ENCODE measurements at places on chromosomes 7 and 10.

DNA sequence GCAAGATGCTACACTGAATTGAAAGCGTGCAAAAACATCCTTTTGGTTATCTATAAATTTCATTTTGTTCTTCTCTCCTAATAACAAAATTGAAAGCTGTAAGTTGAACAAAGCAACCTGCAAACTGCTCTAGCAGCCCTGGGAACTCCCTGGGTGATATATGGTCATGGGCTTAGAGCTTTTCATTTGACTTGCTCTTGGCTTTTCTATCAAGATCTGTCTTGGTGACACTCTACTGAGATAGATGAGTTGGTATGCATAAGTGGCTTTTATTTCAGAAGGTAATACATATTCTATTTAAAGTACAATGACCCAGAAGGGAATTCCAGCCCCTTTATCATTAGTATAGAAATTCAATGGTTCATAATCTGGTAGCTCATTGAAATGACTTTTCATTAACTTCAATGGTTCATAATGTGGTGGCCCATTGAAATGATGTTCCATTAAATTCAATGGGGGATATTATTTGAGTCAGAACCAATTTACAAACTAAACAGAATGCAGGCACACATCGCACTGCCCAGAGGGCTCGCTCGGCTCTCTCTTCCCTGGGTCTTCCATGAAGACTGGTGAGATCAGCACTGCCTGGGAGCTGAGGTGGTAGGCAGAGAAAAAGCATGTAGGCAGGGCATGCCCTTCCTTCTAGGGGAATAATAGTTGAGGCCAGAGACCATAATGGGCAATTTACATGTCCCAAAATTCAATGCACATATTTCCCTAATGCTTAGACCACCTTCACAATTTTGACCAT, 10.1 kb upstream of the KCNMA1 start:
- H3K4me1 ChIP-seq, result no peaks in the 10 kb centered on the region
- H3K4me3 ChIP-seq, result no peak overlapping the region
- H3K27me3 ChIP-seq, result no peaks in the 10 kb centered on the region

- no peak overlapping the region for H3K27ac ChIP-seq
- H3K4me3 ChIP-seq, result no peak overlapping the region
- no peaks in the 10 kb centered on the region for H3K36me3 ChIP-seq
- H3K27me3 ChIP-seq, result no peaks in the 10 kb centered on the region
Observed at GRCh38 chr10:109947111-109947920, 24.0 kb upstream of the XPNPEP1 start.

- no peaks in the 10 kb centered on the region for H3K36me3 ChIP-seq
- no peaks in the 10 kb centered on the region for H3K27me3 ChIP-seq
- peak; percentile 70 for DNase-seq
- H3K27ac ChIP-seq, result no peak overlapping the region
Observed at GRCh38 chr7:31419505-31420055, 79.1 kb upstream of the NEUROD6 start.

GRCh38 chr10:121633056-121633455, 34.8 kb upstream of the FGFR2 start:
- H3K36me3 ChIP-seq, result no peaks in the 10 kb centered on the region
- H3K27ac ChIP-seq, result no peak overlapping the region
- H3K27me3 ChIP-seq, result peaks cover 2% of the 10 kb centered on the region
- peaks cover 8% of the 10 kb centered on the region for H3K4me1 ChIP-seq
- no peak overlapping the region for H3K4me3 ChIP-seq

- DNase-seq, result no peak
- peaks cover 8% of the 10 kb centered on the region for H3K4me1 ChIP-seq
- no peaks in the 10 kb centered on the region for H3K27me3 ChIP-seq
- no peaks in the 10 kb centered on the region for H3K36me3 ChIP-seq
Observed at GRCh38 chr7:92755680-92756079, 80.7 kb downstream of the CDK6 start.

- H3K27me3 ChIP-seq, result no peaks in the 10 kb centered on the region
- H3K4me3 ChIP-seq, result no peak overlapping the region
- no peaks in the 10 kb centered on the region for H3K36me3 ChIP-seq
- no peak overlapping the region for H3K27ac ChIP-seq
- H3K4me1 ChIP-seq, result peaks cover 3% of the 10 kb centered on the region
Observed at GRCh38 chr7:101115215-101115614, 11.7 kb upstream of the SERPINE1 start.

DNA sequence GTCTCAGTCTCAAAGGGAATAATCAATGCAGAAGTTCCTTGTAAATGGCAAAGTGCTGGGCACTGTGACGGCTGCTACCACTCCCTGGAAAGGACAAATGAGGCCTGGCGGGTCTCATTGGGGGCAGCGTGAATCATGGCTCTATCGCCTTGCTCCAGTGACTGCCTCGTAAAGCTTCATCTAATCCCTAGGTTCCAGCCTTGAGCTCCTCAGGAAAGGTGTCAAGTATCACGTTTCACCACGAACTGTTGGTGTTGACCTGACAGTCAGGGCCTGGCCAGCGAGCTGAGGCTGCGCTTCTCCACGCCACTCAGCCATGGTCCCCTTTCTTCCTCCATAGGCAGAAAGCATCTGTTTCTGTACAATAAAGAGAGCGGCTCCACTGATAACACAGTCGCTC, 126.7 kb upstream of the ZNF32 start:
- no peaks in the 10 kb centered on the region for H3K36me3 ChIP-seq
- no peak overlapping the region for H3K4me3 ChIP-seq
- H3K27me3 ChIP-seq, result no peaks in the 10 kb centered on the region
- H3K4me1 ChIP-seq, result no peaks in the 10 kb centered on the region
- DNase-seq, result no peak

DNA sequence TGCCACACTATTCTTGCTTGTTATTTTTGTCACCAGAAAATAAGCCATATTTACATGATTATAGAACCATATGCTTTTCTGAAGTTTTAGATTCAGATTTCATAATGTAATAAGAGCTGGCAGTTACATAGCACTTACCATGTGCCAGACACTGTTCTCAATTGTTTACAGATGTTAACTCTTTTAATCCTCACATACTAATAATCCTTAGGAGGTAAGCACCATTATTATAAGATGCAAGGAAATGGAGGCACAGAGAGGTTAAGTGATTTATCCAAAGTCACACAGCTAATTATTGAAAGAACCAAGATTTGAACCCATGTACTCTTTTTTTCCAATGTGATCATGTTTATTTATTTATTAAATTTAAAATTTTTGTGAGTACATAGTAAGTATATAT, 57.2 kb downstream of the CREB5 start:
- no peaks in the 10 kb centered on the region for H3K36me3 ChIP-seq
- H3K27ac ChIP-seq, result no peak overlapping the region
- DNase-seq, result no peak
- no peaks in the 10 kb centered on the region for H3K27me3 ChIP-seq
- no peaks in the 10 kb centered on the region for H3K4me1 ChIP-seq

DNA sequence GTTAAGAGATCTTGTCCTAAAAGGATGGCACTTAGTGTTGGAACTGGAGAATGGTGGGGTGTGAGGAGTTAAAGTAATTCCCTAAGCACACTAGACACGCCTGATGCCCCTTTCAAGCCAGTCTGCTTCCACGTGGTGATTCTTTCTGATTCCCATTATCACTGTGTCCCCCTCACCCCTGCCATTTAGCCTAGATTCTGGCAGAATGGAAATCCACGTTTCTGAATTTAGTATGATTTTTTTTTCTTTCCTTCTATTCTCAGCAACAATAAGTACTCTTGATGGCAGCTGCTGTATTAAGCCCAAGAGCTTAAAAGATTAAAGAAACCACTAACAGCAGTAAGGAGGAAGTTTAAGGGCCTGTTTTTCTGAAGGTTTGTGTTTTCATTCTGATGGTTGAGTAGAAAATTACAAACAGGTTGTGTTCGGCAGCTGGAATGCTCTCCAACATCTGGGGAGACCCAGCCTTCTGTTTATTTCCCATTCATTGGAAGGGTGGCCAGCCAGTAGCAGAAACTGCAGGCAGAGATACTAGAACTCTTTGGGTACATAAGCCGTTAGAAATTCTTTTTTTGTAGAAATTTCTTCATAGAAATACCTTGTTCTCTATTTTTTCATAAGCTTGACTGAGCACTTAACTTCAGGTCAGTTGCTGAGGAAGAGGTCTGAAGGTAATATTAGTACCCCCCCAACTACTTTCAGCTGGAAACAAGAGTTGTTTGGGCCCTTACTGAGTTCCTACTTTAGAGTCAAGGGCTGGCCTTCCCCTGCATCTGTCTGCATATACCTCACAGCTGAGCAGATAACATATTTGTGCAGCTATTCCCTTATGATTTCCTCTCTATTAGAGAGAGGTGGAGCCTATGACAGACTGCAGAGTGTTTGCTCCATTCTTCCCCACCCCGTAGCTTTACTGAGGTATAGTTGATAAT, 355.1 kb downstream of the AUTS2 start:
- DNase-seq, result no peak
- H3K4me1 ChIP-seq, result no peaks in the 10 kb centered on the region
- H3K4me3 ChIP-seq, result no peak overlapping the region
- no peaks in the 10 kb centered on the region for H3K36me3 ChIP-seq

GRCh38 chr7:6478186-6478585, 30.4 kb upstream of the DAGLB start:
- peaks cover 13% of the 10 kb centered on the region for H3K4me1 ChIP-seq
- H3K4me3 ChIP-seq, result no peak overlapping the region
- DNase-seq, result no peak
- H3K27ac ChIP-seq, result no peak overlapping the region
- peaks cover 13% of the 10 kb centered on the region for H3K36me3 ChIP-seq
- no peaks in the 10 kb centered on the region for H3K27me3 ChIP-seq

DNA sequence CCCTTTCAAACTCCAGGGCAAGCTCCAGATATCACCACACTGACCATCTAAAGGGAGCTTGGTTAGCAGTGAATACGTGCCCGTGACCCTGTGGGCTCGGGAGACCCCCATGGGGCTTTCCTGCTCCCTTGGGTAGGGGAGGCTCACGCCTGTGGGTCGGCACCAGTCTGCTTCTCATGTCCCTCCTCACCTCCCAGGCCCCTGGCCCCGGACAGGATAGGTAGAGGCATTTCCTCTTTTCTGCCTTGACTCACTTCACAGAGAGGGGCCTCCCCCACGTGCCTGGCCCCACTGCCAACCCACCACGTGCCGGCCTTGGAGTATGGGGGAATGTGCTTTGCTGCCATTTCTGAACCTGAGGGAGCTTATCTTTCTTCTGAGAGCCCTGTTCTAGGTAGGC, 131.3 kb upstream of the FAM20C start:
- no peaks in the 10 kb centered on the region for H3K27me3 ChIP-seq
- no peaks in the 10 kb centered on the region for H3K36me3 ChIP-seq
- no peak for DNase-seq
- no peak overlapping the region for H3K4me3 ChIP-seq

DNA sequence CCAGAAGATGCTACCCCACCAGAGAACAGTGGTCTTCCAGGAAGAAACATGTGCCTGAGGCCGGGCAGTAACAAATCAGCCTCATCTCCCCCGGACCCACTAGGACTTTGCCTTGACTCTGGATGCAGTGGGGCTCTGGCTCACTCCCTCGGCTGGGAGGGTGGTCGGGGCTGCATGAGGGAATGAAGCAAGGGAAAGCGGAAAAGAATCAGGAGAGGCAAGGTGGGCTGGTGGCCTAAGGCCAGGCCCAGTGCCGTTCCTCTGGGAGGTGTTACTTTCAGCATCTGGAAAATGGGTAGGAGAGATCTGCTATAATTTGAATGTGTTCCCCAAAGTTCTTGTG, 51.8 kb downstream of the CLEC2L start:
- H3K4me3 ChIP-seq, result no peak overlapping the region
- H3K27me3 ChIP-seq, result no peaks in the 10 kb centered on the region
- H3K36me3 ChIP-seq, result peaks cover 73% of the 10 kb centered on the region
- no peak for DNase-seq

GRCh38 chr7:318476-318875, 28.5 kb downstream of the FOXL3 start:
- H3K4me1 ChIP-seq, result peaks cover 19% of the 10 kb centered on the region
- H3K4me3 ChIP-seq, result no peak overlapping the region
- H3K27me3 ChIP-seq, result peaks cover 2% of the 10 kb centered on the region
- no peak overlapping the region for H3K27ac ChIP-seq
- H3K36me3 ChIP-seq, result no peaks in the 10 kb centered on the region

GRCh38 chr7:131747658-131748232, 191.3 kb upstream of the PODXL start:
- no peaks in the 10 kb centered on the region for H3K27me3 ChIP-seq
- no peak for DNase-seq
- no peak overlapping the region for H3K4me3 ChIP-seq
- H3K27ac ChIP-seq, result no peak overlapping the region
- H3K36me3 ChIP-seq, result no peaks in the 10 kb centered on the region
- peaks cover 4% of the 10 kb centered on the region for H3K4me1 ChIP-seq

GRCh38 chr7:90625051-90625450, 28.9 kb downstream of the CDK14 start:
- peak overlapping the region; percentile 69 for H3K27ac ChIP-seq
- H3K4me3 ChIP-seq, result no peak overlapping the region
- no peaks in the 10 kb centered on the region for H3K27me3 ChIP-seq
- H3K36me3 ChIP-seq, result no peaks in the 10 kb centered on the region
- H3K4me1 ChIP-seq, result peaks cover 11% of the 10 kb centered on the region

DNA sequence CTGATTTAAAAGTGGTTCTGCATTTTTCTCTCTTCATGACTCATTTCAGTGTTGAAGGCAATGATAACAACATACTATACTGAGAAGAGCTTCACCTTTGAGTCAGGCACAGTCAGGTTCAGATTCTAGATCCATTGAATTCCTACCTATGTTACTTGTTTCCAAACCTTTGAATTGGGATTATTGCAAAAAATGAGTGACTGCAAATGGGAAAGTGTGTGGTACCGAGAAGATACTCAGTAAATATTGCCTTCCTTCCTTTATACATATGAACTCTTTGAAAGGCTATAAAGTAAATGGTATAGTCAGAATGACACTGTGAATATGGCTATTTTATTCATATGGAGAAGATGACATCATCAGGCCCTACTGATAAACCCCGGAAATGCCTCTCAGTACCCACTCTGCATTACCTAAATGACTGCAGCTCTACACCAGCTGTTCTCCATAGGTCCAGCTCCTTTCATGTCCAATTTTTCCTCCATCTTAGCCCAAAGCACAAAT, 66.7 kb upstream of the FGL2 start:
- no peaks in the 10 kb centered on the region for H3K36me3 ChIP-seq
- H3K27me3 ChIP-seq, result no peaks in the 10 kb centered on the region
- H3K4me1 ChIP-seq, result no peaks in the 10 kb centered on the region
- DNase-seq, result no peak
- H3K4me3 ChIP-seq, result no peak overlapping the region

- H3K4me1 ChIP-seq, result peaks cover 18% of the 10 kb centered on the region
- H3K27ac ChIP-seq, result no peak overlapping the region
- no peak for DNase-seq
- H3K36me3 ChIP-seq, result peaks cover 87% of the 10 kb centered on the region
- no peaks in the 10 kb centered on the region for H3K27me3 ChIP-seq
Observed at GRCh38 chr10:73840403-73841060, 29.1 kb upstream of the NDST2 start.

DNA sequence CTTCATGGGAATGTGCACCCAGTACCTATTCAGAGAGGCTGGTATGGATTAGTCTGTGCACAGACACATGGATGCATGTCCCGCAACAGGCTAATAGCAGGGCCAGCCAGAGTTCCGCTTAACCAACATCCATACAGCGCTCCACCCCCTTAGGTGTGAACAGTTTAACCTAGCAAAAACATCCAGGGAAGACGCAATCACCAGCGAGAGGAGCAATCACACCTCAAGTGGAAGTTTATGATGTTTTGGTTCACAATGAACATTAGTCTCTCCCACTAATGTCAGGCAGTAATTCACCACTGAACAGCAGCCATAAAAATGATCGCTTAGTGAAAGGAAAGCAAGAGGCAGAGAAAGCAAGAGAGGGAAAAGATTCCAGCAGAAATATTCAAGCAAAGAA, 91.1 kb downstream of the PLXNA4 start:
- H3K4me1 ChIP-seq, result peaks cover 12% of the 10 kb centered on the region
- peaks cover 4% of the 10 kb centered on the region for H3K36me3 ChIP-seq
- H3K4me3 ChIP-seq, result no peak overlapping the region

Data from spinal cord (tissue), 10 donors.